ENCODE measurements at places on chromosomes 2 and 18.

GRCh38 chr2:231321556-231322334 lies 73.8 kb upstream of the B3GNT7 start:
- DNase-seq = no peak

DNA sequence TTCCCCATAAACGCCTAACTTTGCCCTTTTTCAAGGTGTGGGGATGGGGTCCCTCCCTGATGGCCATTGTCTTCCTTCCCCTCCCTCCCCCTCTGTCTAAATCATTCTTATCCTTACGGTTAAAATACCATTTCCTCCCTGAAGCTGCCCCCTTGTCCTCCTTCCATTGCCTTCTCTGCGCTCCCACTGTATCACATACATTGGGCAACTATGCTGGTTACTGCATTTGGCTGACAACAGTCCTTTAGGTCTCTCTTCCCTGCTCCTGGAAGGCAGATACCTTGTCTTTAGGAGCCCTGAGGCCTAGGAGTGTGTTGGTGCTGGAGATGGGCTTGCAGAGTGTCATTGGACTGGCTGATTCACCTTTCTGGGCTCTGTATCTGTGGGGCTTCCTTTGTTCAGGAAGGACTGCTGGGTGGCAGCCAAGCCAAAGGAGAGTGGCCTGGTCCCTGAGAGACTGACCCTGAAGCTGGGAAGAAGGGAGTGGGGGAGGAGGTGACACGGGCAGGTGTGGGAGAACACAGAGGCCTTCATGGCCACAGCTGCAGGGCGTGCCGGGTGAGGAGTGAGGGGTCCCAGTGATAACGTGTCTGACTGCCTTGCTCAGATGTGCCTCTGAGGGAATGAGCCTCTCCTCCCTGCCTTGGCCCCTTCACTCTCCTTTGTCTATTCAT lies 2.2 kb downstream of the WNT6 start:
- DNase-seq = no peak

- no peak for DNase-seq
Observed at GRCh38 chr2:236366049-236366387, 101.8 kb upstream of the ASB18 start.

DNA sequence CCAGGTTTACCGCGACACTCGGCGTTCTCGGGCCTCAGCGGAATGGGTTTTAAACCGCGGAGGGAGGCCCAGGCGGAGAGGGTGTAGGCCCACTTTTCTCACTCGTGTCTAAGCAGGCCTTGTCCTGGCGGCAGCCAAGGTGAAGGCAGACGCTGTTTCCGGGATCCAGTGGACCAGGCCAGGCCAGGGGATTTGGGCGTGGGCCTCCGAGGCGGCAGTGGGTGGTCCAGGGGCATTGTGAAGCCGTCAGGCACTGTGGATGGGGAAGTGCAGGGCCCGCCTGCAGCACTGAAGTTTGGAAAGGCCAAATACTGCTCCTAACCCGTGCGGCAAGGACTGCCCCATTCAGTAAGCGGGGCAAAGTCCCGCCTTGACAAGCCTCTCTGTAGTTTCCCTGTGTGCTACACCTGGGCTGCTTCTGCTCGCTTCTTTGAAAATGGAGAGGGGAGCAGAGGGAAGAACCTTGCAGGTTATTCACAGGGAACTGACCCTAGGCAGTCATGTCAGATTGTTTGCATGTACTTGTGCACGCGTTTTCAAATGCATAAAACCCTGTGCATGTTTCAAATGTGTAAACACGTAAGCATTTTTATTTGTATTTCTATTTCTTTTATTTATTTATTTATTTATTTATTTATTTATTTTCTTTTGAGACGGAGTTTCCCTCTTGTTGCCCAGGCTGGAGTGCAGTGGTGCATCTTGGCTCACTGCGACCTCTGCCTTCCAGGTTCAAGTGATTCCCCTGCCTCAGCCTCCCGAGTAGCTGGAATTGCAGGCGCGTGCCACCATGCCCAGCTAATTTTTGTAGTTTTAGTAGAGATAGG lies 7.5 kb upstream of the DLX2 start:
- no peak for DNase-seq

GRCh38 chr2:44799105-44799504 lies 142.4 kb upstream of the SIX3 start:
- DNase-seq = no peak

DNA sequence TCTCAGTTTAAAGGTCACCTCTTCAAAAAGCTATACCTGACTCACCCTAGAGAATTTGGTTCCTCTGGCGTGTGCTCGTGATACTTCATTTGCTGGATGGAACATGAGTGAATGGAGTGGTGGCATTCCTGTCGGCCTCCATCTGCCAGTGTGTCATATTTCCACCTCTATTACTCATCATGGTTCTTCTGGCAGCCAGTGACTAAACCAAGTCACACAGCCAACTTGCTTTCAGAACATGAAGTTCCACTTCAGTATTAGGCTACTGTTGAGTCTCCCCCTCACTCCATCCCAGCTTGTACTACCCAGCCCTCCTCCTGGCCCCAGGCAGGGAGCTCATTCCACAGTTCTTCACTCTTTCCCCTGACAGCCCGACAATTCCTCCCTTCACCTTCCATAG lies 169.8 kb downstream of the MREG start:
- DNase-seq = no peak
